ENCODE measurements at places on chromosomes 2 and 18.

DNA sequence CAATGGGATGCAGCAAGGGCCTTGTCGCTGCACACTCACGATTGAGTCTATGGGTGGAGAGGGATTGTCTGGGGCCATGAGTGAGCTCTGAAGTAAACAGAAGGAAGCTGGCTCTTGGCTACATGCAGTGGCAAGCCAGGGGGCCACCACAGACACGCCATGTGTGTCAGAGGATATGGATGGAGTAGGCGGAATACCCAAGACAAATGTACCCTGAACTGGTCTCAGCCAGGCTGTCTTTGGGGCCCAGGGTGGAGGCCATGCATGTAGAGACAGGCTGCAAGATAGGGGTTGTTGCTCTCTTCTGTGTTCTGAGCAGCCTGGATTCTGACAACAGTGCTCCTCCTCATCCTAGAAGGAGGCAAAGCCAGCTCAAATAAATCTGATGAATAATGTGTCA is 24.0 kb upstream of the ITGA6 start:
- DNase-seq, result no peak

- no peak for DNase-seq
Observed at GRCh38 chr2:232278534-232278933, 100.0 kb upstream of the ALPP start.

DNA sequence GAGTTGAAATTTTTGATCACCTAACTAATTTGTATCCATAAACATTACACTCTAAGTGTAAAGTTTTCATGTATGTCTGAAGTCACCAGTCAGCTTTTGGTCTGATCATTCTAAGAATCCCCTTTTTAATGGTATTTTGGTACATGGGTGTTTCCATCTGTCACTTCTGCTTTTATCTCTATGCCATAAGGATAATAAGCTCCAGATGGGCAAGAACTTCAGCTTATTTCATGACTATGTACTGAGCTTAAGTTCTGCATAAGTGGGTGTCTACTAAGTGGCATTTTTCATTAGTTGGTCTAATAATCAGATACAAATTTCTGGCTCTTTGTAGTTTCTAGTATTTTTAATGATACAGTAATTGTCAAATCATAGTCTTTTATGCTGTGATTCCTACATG is 20.4 kb downstream of the UBXN4 start:
- DNase-seq, result no peak

GRCh38 chr2:71226096-71226964 is 573 bp downstream of the PAIP2B start:
- DNase-seq, result no peak

GRCh38 chr18:58373481-58373880 is 255.4 kb downstream of the ALPK2 start:
- DNase-seq, result no peak

DNA sequence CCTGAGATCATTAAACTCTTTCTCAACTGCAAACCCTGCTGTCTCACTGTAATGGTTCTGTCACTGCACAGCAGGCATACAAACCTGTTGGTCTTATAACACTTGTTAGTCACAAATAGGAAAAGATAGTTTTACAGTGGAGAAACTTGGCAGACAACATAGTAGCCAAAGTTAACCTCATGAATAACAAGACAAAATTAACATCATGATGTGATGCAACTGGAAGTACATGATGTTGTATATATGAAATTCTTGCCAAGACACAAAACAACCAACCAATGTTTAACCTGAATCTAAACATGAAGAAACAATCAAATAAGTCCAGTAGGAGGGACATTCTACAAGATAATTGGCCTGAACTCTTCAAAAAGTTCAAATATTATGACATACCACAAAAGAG is 189.3 kb downstream of the RNF152 start:
- no peak for DNase-seq

DNA sequence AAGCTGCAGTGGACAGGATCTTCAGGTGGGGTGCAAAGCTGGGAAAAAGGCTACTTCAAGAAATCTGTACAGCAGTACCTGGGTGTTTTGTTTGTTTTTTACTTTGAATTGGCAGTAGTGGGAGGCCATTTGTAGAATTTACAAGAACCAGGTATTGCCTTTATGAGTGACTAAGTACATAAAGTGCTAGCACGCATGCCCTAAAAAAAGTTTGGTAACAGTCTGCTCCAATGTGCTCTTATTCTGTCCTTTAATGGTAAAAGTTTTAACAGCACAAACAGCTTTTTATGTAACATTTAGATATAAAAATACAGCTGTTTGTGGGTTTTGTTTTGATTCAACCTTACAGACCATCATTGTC is 17.2 kb downstream of the REV1 start:
- DNase-seq, result no peak

DNA sequence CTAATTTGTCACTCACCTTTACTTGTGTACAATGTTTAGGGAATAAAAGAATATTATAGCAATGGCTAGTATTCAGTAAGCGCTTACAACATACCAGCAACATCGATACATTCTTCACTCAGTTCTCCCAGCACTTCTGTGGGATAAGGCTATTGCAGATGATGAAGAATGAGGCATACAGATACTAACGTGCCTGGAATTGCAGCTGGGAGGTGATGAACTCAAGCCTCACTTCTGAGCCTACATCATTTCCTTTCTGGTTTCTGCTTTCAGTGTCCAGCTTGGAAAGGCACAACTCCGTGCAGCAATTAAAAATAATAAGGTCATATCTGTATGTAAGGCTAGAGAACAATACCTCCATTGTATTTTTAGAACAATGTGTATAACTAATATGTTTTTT is 95.4 kb upstream of the AQP4 start:
- DNase-seq, result no peak

DNA sequence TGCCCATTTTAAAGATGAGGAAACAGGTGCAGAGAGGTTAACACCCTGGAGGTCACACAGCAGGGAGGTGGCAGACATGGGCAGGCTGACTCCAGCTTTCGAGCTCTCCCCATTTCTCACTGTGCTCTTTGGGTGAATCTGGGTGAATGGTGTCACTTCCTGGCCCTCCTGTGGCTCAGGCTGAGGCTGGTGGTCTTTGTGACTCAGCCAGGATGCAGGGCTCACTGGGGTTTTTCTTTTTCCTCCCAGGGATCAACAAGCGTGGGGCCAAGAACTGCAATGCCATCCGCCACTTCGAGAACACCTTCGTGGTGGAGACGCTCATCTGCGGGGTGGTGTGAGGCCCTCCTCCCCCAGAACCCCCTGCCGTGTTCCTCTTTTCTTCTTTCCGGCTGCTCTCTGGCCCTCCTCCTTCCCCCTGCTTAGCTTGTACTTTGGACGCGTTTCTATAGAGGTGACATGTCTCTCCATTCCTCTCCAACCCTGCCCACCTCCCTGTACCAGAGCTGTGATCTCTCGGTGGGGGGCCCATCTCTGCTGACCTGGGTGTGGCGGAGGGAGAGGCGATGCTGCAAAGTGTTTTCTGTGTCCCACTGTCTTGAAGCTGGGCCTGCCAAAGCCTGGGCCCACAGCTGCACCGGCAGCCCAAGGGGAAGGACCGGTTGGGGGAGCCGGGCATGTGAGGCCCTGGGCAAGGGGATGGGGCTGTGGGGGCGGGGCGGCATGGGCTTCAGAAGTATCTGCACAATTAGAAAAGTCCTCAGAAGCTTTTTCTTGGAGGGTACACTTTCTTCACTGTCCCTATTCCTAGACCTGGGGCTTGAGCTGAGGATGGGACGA is 13.2 kb downstream of the ITM2C start:
- no peak for DNase-seq

Measured in omental fat pad (tissue), 4 donors.